Smooth muscle cell of the umbilical artery (primary cell): ENCODE measurements at places on chromosomes 1 and 21. TPM values are rescaled to one million over a fixed set of nuclear protein-coding genes. Genes with fewer than 3 reads are reported as not detected.

The C1orf74 gene
- total RNA-seq: 2.4 TPM in 2 replicates

The S100A2 gene
- 0.59 and 1.4 TPM in 2 replicates for total RNA-seq

The GABPA gene
- total RNA-seq: 28.2 and 29.0 TPM in 2 replicates

The DCST2 gene
- not detected in 2 replicates for total RNA-seq

The SPATA46 gene
- total RNA-seq: not detected in 2 replicates

The RWDD3 gene
- 11.6 and 15.1 TPM in 2 replicates for total RNA-seq

The SAMSN1 gene
- total RNA-seq: not detected in 2 replicates

The RNF223 gene
- total RNA-seq: not detected in 2 replicates

The SPOCD1 gene
- total RNA-seq: 47.8 and 99.9 TPM in 2 replicates

The MAP3K21 gene
- total RNA-seq: 0.59 and 1.3 TPM in 2 replicates

The RUNX1 gene
- total RNA-seq: 49.0 and 54.0 TPM in 2 replicates

The RIMS3 gene
- under 0.01 and 0.09 TPM in 2 replicates for total RNA-seq

The TSPEAR gene
- not detected in 2 replicates for total RNA-seq

The C1orf87 gene
- total RNA-seq: not detected in 2 replicates

The DNAJC6 gene
- total RNA-seq: 0.89 and 2.0 TPM in 2 replicates

The FMO5 gene
- total RNA-seq: 0.32 and 1.5 TPM in 2 replicates

The TCHHL1 gene
- total RNA-seq: not detected in 2 replicates

The AIRE gene
- under 0.01 and 0.05 TPM in 2 replicates for total RNA-seq

The LAMC1 gene
- 959 and 1,206 TPM in 2 replicates for total RNA-seq
